ENCODE measurements at places on chromosomes 1 and 21.

DNA sequence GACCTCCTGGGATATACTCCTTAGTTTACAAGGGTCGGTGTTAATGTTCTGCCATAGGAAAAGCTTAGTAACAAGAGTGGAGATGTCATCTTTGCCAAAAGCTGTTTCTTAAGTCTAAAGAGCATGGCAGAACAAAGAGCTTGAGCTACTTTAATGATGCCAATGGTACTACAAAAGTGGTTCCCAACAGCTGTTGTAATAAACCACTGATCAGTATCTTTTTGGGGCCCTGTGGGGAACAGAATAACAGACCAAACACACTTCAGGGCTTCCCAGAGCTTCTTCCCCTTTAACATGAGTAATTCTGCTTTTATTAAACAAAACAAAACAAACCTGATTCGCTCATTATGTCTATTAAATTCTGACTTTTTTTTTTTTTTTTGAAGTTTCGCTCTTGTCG is 116.3 kb downstream of the NCAM2 start:
- DNase-seq = no peak

GRCh38 chr1:206946261-206946660 is at the start of gene PIGR:
PIGR (minus strand) TSS chr1:206946466; CDS start chr1:206940531, 5,935 bp downstream.
- DNase-seq = no peak

DNA sequence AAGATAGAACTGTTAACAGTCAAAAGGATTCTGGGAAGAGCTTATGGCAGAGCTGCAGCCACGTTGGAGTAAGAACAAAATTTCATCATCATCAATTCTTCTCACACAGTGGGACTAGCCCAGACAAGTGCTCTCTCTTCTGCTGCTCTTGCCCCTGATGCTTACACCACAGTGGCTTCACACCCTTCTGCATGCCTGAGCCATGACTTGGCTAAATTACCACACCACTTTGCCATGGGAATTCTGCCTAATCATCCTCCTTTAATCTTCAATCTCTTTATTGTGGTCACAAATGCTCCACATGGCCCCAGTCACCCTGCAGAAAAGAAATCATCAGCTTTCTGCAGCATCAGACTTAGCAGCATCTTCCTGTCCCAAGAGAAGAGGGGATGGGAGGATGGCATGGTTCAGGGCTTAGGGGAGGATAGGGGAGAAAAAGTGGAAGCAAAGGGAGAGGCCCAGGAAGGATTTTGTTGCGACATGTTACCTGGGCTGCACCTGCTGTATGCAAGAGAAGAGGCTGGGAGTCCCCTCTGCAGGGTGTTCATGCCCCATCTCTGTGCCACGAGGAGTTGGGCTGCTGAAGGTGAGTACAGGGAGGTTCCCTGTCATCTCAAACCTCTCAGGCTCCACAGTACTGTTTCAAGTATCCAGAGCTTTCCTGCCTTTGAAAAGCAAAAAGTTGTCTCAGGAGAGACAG is 9.0 kb upstream of the RPTN start:
- peak; percentile 86 for DNase-seq

GRCh38 chr1:41891199-41891896 is 27.4 kb downstream of the HIVEP3 start:
- DNase-seq = no peak

- DNase-seq = no peak
Measured at GRCh38 chr21:44279354-44280260, 6.1 kb upstream of the AIRE start.

DNA sequence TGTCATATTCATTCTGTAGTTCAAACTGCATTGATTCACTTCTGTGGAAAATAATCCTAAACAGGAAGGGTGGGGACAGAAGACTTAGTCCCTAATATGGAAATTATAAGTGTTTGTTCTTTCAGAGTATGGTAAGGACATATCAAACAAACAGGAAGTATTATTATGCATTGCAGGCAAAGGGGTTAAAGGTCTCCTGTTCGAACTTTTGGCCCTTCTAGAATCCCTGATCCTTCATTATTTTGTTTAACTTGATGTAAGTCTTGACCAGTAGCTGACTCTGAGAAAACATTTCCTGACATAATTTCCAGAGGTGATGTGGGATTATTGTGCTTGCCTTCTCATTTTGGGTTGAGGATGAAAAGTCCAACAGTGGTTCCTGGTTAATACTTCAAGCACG is 215.4 kb upstream of the ADGRL2 start:
- no peak for DNase-seq

DNA sequence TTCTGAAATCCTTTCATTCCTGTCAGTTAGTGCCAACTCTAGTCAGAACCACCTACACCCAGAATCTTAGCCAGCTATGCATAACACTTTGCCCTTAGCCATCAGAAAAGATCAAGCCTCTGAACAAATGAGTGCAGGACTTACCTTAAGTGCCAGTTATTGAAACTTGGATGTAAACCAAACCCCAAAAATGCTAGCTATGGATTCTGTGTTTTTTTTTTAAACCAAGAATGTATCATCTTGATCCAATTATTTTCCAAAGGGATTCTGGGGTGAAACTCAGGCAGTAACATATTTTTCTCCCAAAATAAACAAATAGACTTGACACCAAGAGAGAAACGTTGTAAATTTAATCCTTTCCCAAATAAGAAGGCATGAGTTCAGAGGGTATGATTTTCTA is 538.6 kb upstream of the ADAMTS5 start:
- peak; percentile 65 for DNase-seq

DNA sequence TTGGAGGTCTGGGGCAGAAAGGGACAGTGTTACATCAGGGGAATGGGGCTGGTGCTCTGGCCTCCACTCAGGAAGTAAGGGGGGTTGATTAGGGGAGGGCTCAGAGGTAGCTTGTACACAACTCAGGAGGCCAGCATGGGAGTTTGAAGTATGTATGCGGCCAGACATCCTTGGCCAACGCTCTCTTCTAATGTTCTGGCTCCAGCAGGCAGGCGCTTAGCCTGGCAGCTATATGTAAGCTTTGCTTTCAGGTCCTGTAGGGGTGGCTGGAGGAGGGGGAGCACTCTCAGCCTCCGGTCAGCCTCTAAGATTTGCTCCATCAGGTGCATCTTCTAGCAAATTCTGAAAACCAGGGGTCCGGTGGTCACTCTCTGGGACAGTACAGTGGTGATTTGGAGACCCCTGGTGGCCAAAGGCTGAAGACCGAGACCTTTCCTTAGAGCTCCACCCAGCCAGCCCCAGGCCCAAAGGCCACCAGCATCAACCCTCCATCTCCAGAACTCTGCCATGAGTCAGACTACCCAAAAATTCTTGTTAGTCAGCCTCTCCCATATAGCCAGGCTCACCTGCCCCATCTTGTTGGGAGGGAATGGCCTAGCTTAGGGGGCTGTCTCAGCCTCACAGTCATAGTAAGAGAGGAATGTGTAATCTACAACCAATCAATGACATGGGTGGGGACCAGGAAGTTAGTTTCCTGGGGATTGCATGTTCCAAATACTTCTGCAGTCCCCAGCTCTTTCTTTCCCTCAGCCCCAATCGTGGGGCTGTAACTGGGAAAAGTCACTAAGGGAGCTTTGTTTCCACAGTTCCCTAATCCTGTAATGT is 9.7 kb upstream of the COL8A2 start:
- DNase-seq = no peak

- DNase-seq = no peak
Measured at GRCh38 chr1:229905031-229905545, 161.9 kb upstream of the GALNT2 start.

DNA sequence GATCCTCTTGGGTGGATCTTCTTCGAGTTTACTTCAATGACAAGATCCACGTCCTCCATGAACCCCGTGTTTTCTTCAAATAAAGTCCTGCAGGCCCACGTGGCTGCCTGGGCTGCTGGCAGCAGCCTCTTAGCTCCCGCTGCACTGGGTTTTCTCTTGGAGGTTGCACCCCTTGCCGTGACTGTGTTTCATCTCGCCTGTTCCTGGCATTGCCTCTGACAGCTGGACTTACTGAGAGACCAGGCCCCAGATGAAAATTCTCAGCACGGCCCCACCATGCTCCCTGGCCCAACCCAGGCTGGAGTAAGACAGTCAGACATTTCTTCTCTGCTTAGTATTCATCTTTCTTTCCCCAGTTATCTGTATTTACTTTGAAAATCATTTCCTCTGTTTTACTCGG is 274.8 kb upstream of the RUNX1 start:
- no peak for DNase-seq

DNA sequence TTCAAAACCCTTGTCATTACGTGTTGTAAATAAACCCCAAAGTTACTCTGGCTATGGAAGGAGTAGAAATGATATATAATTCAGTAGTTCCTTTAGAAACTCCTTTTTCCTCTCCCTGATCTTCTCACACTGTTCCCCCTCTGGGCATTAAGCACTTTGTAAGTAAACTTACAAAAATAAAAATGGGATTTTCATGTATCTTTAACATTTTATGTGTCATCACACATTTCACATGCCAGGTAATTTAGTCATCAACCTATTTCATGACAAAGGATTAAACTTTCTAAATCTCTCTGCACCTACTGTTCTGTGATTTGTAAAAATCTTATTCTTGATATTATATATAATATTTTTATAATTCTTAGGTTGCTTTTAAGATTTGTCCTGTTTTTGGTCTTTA is 176.9 kb downstream of the NEK7 start:
- DNase-seq = peak; percentile 25

DNA sequence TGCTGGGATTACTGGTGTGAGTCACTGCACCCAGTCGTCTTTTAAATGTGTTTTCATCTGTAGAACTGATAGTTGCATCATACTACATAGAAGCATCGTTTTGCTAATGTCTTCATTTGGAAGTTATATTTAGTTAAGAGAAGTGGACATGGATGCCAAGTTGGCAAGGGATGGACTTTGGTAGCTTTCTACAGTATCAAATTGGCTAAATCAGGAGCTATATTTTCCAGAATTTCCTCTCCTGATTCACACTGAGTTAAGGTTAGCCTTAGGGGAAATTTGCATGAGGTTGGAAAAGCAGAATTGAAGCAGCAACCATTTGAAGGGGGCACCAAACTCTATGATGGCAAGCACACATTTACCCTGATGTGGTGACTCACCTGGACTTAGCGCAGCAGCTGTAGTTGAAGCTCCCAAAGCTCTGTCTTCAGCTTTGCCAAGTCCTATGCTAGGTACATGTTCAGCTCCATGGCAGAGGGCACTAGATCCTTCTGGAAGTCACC is 43.9 kb downstream of the DUSP10 start:
- no peak for DNase-seq

DNA sequence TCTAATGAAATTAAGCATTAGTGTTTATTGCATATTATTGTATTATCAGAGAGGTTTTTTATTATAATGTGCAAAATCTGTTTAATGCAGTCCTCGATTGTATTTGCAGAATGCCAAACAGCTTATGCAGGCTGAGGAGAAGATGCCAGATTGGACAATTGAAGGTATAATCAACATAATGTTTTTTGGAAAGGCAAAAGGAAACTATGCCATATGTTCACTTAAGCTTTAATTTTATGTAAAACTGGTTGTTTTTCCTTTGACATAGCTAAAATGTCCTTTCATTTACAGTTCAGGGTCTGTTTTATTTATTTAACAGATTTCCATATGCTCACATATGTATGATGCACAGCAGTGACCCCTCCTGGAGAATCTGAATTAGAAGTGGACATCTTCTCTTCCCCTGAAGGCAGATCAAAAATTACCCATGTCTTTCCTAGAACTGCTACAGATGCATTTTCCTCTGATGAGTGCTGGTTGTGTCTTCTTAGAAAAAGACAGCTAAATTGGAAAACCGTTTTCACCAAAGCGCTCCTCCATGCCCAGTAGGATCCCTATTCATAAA is 143.5 kb upstream of the USH2A start:
- no peak for DNase-seq

DNA sequence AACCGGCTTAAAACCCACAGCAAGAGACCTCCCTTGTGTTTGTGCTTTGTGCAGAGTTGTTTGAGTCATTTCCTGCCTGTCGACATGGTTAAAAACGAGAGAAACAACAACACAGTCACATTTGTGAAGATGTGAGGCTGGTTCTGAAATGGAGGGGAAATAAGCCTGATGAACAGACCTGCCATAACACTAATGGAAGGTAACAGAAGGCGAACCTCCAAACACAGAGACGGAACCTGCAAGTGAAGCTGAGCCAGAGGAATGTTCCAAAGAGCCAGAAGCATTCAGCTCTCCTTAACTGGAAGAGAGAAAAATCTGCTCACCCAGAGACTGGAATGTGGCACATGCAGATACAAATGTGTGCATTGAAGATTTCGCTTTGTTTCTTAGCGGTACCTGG is 53.2 kb upstream of the RAVER2 start:
- DNase-seq = no peak

DNA sequence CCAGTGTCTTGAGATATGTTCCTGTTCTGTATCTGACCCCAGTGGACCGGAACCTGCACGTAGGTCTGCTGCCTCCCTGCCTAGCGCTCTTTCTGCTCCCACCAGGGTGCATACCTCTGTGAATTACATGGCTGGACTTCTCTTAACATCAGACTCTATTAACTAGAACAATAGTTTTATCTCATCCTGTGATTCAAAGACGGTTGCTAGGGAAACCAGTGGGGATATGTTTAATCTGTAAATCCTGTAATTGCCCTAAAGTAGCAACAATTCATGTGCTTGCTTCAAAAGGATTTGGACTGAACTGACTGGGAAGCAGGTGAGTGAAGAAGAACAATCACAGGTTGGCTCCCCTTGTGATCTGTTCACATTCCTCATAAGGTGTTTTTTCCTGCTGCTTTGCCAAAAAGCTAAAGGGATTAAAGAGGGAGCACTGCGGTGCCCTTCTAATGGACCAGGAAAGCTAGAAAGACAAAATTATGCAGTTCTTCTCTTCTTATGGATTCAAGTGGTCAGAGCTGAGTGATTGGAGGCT is 52.7 kb upstream of the DIRAS3 start:
- no peak for DNase-seq

DNA sequence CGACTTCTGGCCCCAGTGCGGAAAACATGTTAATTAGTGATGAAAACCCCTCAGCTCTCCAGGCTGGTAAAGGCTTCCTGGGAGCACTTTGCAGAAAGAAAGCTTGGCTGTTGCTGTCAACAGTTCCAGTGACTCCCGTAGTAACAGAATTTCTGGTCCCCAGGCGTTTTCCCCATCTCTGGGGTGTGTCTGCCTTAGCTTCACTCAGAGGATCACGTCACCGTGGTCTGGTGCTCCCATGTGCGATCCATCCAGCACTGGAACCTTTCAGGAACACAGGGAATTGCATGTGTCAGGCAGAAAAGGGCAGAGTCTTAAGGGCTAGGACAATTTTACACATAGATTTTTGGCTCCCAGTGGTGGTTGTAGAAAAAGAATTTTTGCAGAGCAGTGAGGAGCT is 470.4 kb upstream of the USP24 start:
- DNase-seq = no peak

DNA sequence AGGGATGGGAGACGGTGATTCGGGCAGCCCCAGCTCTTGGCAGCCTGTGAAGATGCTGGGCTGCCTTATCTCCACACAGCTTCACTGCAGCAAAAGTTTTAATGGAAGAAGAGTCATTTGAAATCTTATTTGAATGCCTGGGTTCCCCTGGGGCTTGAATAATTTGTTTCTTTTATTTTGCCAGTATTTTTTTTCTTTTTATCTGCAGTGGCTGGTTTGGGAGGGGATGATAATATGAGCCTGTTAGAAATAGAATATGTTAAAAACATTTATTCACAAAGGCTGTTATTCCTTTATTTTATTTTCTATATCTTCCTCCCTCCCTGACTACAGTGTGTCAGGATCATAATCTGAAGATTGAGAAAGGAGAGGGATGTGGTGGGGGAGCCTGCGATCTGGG is 103.4 kb downstream of the ARHGEF10L start:
- no peak for DNase-seq

Data from HS-5 (cell line).